Thyroid gland (tissue), 4 donors: ENCODE measurements at places on chromosomes 12 and 14.

DNA sequence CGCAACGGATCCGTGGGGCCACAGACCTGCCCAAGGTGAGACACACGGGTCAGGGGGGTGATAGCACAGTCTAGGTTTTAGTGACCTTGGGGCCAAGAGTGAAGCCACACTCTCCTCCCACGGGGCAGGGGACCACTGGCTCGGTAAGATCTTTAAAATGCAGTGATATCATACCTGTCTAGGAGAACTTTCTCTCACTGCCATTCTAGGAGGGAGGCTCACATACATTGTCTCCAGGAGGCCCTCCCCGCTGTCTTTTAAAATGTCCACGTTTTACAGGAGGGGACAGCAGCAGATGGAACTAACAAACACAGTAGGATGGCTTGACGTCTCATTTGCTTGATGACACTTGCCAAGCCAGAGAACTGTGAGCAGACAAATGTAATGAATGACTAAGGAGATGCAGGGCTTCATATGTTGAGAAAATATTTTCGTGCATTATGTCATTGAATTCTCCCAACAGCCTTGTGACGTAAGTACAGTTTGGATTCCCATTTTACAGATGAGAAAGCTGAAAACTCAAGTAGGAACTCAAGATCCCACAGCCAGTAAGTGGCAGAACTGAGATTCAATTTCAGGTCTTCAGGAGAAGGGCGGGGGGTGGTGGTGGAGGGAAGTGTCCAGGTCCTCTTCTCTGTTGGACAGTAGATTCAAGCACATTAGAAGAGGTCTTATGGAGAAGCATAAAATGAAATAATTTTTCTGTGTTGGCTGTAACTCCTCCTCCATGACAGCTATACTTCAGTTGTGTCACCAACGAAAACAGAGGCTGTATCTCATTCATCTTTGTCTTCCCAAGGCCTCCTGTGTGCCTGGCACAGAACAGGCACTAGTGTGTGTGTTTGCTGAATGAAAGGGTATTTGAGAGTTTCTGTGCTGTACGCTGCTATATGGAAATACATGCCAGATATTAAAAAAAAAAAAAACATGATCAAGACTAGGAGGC, 2.1 kb downstream of the VASH1 start:
- DNase-seq = no peak

- DNase-seq = no peak
Observed at GRCh38 chr14:35123388-35123703, 994 bp downstream of the PRORP start.

- no peak for DNase-seq
Observed at GRCh38 chr12:94079566-94080340, 68.6 kb upstream of the PLXNC1 start.

GRCh38 chr12:76024942-76025600, 6.5 kb downstream of the PHLDA1 start:
- no peak for DNase-seq

DNA sequence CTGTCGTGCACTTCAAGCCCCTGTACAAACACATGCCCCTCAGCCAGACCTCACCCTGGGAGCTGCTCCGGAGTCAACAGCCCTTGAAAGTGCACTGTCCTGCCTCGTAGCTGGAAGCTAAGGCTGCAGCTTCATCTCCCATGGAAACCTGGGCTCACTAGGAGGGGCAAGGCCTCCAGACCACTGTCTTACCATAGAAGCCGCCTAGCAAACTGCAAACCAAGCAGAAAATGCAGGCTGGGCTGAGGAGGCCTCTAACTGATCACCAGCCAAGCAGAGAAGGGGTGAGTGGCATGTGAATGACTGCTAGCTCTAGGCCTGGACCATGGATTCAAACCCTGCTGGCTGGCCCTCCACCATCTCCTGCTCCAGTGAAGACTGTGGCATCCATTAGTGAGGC, 340.2 kb downstream of the CACNA1C start:
- peak; percentile 26 for DNase-seq

- no peak for DNase-seq
Observed at GRCh38 chr12:90489141-90489540, 465.8 kb downstream of the CCER1 start.

DNA sequence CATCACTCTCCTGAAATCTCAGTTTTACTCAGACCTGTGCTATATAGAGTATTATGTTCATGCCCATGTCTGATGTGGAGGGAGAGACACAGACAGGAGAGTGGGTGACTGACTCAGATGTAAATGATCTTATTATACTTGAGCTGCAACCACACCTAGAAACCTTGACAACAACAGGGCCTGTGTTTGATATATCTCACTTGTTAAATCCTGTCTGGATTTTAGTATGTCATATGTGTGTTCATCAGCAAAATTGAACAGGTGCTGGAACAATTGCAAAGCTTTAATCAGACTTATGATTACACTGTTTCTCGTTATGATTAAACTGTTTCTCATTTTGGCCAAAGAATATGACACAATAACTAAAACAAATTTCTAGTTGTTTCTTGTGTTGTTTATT, 37.7 kb downstream of the DIP2B start:
- no peak for DNase-seq

DNA sequence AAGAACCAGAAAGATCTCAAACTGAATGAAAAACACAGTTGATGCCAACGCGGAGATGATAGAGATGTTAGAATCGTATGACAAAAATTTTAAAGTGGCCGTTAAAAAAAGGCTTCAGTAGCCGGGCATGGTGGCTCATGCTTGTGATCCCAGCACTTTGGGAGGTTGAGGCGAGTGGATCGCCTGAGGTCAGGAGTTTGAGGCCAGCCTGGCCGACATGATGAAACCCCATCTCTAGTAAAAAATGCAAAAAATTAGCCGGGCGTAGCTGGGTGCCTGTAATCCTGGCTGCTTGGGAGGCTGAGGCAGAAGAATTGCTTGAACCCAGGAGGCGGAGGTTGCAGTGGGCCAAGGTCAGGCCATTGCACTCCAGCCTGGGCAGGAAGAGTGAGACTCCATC, 5.4 kb upstream of the ACVRL1 start:
- DNase-seq = no peak

DNA sequence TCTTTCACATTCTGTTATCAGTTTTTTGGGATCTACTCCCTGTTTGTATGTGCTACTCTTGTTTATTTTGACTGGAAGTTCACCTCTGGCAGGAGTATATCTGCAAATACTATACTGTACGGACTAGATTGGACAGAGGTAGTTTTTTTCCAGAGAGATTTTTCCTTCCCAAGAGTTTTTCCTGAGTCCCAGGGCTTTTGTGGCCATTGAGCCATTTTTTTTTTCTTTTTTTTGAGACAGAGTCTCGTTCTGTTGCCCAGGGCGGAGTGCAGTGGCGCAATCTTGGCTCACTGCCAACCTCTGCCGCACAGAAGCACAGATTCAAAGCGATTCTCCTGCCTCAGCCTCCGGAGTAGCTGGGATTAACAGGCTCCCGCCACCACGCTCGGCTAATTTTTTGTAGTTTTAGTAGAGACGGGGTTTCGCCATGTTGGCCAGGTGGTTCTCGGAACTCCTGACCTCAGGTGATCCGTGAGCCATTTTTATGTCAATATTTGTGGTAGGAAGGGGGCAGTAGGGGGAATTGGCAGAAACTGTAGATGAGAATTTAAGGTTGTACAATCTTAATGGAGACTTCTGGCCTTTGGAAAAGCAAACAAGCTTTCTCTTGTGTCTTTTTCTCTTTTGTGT, 19.4 kb downstream of the KTN1 start:
- DNase-seq = no peak

DNA sequence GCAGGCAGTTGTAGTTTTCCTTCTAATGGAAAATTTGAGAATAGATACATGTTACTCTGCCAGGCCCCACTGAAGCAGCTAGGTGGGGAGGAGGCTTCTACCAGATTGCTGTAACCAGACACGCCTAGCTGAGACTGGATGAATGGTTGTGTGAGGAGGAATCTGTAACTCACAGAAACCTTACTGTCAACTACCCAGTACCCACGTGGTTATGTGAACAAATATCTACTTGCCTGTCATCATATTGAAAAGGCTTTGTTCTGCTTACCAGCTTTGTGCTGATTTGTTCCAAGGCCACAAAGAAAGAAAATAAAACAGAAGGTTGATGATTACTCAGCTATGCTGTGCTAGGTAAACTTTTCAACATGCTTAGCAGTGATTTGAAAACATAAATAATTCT, 167.2 kb downstream of the CAPZA3 start:
- DNase-seq = no peak

GRCh38 chr14:71693381-71693780, 238.8 kb upstream of the RGS6 start:
- no peak for DNase-seq

GRCh38 chr12:57224973-57225679, 4.4 kb upstream of the SHMT2 start:
- peak; percentile 56 for DNase-seq

GRCh38 chr12:1797011-1797901, 23.1 kb upstream of the LRTM2 start:
- DNase-seq = peak; percentile 45

- no peak for DNase-seq
Observed at GRCh38 chr12:93449277-93449676, 7.5 kb upstream of the UBE2N start.

DNA sequence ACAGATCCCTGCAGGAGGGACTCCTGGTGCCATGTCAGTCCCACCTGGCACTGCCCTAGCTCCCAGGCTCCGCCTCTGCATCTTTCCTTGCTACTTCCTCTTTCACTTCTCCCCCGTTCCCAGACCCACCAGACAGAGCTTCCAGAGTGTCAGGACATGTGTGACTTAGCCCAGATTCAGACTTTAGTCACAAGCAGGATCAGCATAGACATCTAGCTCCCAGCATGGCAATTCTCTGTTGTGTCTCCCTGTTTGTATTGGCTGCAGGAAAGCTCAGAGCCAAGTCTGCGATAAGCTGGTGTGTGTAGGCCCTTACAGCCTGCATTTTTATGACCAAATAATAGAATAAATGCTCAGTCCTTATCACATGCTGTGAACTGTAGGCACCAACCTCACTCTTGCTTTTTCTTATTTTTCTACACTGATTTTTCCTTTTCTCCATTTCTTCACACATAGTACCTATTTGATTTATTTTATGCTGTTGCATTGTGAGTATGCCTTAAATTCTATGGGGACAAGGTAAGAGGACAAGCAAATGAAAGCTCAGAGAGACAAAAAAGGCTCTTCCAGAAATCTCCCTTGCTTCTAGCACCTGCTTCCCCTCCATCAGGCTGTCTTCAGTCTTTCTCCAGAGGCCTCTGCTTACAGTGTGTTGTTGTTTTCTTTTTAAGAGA, 5.9 kb downstream of the DHRS2 start:
- DNase-seq = no peak

- DNase-seq = no peak
Observed at GRCh38 chr12:19203539-19204506, 74.3 kb downstream of the PLEKHA5 start.

- DNase-seq = no peak
Observed at GRCh38 chr12:112218150-112218549, 92.8 kb downstream of the TRAFD1 start.

GRCh38 chr14:56650979-56651378, 71.4 kb downstream of the TMEM260 start:
- DNase-seq = no peak

- DNase-seq = no peak
Observed at GRCh38 chr12:124928912-124929530, 14.6 kb upstream of the UBC start.

DNA sequence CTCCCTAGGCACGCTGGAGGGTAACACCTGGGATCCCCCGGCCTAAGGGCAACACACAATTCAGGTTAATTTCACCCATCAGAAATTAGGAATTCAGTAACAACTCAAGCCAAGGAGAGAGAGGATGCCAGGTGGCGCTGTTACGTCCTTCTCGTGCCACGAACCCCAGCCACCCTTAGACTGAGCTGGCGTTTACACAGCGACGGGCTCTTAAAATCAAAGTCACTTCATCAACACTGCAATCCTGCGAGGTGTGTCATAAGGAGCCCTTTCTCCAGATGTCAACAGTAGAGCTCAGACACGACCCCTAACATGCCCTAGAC, 110.6 kb upstream of the TMEM132D start:
- no peak for DNase-seq

GRCh38 chr12:132143336-132144071, 615 bp downstream of the DDX51 start:
- no peak for DNase-seq

DNA sequence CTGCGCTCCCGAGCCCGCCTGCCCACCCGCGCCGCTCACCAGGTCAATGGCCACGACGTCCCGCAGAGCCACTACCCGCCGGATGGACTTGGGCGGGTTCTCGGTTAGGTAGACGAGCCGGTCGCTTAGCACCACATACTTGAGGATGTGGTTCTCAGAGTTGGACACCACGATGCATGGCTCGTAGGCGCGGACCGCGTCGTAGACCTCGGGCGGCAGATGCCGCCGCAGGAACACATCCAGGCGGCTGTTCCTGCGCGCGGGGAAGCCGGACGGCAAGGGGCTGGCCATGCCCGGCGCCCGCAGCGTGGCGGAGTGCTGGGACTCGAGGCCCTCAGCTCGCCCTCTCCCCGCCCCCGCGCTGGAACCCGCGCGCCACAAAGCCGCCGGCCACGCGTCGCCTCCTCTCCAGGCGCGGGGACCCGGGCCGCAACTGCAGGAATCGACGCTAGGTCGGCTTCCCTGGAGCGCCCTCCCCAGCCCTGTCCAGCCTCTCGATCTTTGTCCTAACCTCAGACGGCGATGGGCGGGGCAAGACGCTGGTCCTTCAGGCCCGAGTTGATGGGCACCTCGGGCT, at the start of gene C12orf56:
Gene C12orf56, minus strand, starts transcription at position 484 of the 577 bp plus-strand sequence. Its CDS starts 193 bp downstream, at position 291.
- peak; percentile 30 for DNase-seq

DNA sequence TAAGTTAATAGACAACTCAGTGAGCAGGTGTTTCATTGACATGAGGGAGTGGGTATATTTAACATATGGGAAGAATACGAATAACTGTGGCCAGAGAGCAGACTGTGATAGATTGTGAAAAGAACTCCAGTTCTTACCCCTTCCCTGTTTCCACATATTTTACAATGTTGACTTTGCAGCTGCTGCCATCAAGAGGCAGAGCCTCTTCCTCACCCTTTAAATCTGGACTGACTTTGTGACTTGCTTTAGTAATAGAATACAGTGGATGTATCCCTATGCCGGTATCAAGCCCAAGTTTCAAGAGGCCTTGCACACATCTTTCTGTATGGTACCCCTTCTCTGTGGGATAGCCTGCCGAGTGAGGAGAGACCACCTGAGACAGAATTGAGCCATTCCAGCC, 356.7 kb downstream of the ETNK1 start:
- DNase-seq = no peak

DNA sequence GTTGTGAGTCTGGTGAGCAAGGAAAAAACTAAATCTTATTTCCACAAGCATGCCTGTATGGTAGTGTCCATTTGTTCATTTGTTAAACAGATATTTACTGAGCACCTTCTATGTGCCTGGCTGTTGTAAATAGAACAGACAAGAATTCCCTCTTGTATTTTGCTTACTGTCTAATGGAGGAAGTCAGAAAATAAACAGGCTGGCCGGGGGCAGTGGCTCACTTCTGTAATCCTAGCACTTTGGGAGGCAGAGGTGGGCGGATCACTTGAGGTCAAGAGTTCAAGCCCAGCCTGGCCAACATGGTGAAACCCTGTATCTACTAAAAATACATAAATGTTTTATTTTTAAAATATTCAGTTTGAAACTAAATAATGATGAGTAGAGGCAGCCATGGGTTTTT, 79.3 kb downstream of the GTF2A1 start:
- no peak for DNase-seq
